ENCODE measurements at places on chromosomes 3 and 15. TPM values are rescaled to one million over a fixed set of nuclear protein-coding genes. Genes with fewer than 3 reads are reported as not detected.

The CCR5 gene
- total RNA-seq = 2.6 TPM

The PPARG gene
- 0.74 TPM for total RNA-seq

The HYKK gene
- total RNA-seq = 0.94 TPM

The MOBP gene
- not detected for total RNA-seq

The GPR176 gene
- not detected for total RNA-seq

GRCh38 chr15:78110096-78110495 is 17.7 kb downstream of the SH2D7 start:
- H3K4me3 ChIP-seq = no peak overlapping the region
- DNase-seq = no peak
- H3K36me3 ChIP-seq = no peaks in the 10 kb centered on the region
- H3K4me1 ChIP-seq = peaks cover 16% of the 10 kb centered on the region

DNA sequence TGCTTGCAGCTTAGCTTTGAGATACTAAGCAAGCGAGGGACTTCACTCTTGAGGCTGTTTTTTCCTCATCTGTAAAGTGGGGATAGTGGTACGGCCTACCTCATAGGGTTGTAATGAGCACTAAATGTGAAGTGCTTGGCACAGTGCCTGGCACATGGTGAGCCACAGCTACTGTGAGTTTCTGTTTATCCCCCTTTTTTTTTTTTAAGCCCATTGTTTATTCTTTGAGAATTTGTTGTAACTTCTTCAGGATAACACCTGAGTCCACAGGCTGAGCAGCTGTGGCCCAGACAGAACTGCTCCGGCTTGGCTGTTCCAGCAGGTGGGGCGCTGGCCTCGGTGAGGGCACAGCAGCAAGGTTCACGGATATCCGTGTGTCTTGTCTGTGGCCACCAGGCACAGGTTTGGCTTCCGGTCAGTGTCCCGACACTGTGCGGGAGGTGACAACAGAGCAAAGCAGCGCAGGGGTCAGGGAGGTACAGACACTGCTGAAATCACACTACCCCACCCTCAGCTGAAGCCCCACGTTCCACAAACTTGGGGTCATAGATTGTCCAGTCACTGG is 7.3 kb upstream of the ISG20 start:
- no peak for DNase-seq
- no peak overlapping the region for H3K4me3 ChIP-seq
- H3K27me3 ChIP-seq = no peaks in the 10 kb centered on the region
- no peak overlapping the region for H3K27ac ChIP-seq

- H3K27ac ChIP-seq = no peak overlapping the region
- H3K27me3 ChIP-seq = no peaks in the 10 kb centered on the region
- DNase-seq = no peak
- peaks cover 4% of the 10 kb centered on the region for H3K36me3 ChIP-seq
Observed at GRCh38 chr15:99729920-99730319, 3.3 kb downstream of the LYSMD4 start.

- peaks cover 66% of the 10 kb centered on the region for H3K4me1 ChIP-seq
- DNase-seq = no peak
- no peak overlapping the region for H3K27ac ChIP-seq
- H3K36me3 ChIP-seq = no peaks in the 10 kb centered on the region
- no peak overlapping the region for H3K4me3 ChIP-seq
Observed at GRCh38 chr15:101244036-101244781, 7.6 kb downstream of the CHSY1 start.
